ENCODE measurements at places on chromosomes 11 and 22.

DNA sequence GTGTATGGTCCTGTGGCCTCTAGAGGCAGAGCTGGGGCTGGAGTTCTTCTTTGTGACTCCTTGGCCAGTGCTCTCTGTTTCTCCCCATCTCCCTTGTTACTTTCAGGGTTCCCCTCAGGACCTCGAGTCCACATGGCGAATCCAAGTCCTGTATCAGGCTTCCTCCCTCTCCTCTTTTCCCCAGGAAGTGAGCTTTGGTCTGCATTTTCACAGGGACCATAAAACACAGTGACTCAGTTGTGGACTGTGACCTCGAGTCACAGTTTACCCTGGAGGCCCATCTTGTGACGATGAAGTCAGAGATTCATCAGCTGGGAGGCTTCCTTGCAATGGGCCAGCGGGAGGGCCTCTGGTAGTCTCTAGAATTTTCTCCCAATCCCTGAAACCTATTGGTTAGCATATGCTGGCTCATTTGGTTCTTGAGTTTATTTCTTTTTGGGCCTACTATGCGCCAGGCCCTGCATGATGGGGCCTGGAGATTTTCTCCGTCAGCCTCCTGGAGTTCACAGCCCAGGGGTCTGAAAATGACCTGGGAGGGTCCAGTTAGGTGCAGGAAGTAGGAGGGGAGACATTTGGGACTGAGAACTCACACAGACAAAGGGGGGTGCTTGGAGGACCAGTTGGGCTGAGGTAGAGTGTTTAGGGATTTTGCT, 100.8 kb downstream of the KIAA1671 start:
- DNase-seq = no peak

- no peak for DNase-seq
Observed at GRCh38 chr22:49693848-49694247, 133.8 kb downstream of the BRD1 start.

DNA sequence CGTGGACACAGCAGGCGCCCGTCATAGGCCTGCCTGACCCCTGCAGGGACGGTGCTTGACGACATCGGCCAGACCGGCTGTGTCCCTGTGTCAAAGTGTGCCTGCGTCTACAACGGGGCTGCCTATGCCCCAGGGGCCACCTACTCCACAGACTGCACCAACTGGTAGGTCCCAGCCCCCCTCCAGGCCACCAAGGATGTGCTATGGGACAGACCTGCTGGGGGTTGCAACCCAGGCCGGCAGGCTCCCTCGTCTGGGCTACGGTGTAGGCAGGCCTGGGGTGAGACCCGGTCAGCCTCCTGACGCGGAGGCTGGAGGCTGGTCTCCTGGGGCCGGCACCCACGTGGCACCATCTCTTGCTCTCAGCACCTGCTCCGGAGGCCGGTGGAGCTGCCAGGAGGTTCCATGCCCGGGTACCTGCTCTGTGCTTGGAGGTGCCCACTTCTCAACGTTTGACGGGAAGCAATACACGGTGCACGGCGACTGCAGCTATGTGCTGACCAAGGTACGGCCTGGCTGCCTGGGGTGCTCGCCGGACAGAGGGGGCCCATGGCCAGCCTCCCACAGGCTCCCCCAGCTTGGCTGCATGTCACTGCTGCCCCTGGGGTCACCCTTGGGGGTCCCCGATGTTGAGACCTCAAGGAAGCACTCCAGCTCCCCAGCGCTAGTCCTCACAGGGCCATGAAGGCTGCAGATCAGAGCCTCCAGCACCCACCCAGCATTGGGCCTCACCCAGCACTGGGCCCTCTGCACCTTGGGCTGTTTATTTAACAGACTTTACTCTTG, 7.7 kb downstream of the MUC5AC start:
- DNase-seq = no peak

GRCh38 chr11:126048197-126048596, 14.5 kb downstream of the CDON start:
- no peak for DNase-seq

DNA sequence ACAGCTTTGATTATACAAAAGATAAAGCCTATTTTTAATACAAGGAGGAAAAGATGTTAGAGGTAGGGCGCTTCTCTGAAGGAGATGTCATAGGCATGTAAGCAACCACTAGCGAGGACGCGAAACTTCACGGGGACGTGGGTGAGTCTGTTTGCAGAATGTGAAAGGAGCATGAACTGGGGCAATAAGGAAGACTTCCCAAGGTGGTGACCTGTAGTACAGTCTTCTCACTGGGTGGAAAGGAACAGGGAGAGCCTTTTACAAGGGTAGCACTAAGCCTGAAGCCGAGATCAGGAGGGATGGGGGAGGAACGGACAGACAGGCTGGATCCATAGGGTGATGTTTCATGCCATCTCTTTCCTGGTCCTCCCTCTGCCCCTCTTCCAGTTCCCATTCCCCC, 10.0 kb upstream of the MICAL2 start:
- no peak for DNase-seq

GRCh38 chr11:6627762-6628241, 8.6 kb upstream of the TPP1 start:
- DNase-seq = no peak

DNA sequence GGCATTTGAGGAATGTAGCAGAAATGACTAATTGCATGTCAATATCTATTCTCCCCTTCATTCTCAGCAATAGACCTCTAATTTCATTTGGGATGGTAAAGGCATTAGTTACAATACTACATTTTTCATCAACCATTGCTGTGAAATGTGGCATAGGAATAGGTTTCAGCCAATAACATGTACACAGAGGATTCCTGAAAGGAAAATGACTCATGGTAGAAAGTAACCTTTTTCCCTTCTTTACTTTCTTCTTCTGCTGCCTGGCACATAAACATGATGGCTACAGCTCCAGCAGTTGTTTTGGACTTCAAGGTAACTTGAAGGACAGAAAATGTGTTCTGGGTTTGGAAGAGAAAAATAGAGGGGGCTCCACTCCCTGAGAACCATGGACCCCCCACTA, 231.8 kb upstream of the CTSC start:
- no peak for DNase-seq

GRCh38 chr11:83438438-83438837, 152.3 kb upstream of the CCDC90B start:
- DNase-seq = no peak

DNA sequence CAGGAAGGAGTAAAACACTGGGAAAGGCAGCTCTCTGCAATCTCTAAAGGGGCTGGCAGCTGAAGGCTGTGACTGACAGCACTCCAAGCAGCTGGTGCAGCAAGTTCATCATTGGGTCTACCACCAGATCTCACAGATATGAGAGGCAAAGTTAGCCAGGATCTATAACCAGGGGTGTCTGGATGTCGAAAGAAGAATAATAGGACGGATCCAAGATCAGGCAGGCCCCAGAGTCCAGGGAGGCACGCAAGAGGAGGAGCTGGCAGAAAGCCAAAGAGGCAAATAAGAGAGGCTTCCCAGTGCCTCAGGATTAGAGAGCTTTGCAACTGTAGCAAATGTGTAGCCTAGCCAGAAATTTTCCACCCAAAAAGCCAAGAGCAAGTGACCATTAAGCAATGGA, 77.1 kb downstream of the RBMXL2 start:
- no peak for DNase-seq

DNA sequence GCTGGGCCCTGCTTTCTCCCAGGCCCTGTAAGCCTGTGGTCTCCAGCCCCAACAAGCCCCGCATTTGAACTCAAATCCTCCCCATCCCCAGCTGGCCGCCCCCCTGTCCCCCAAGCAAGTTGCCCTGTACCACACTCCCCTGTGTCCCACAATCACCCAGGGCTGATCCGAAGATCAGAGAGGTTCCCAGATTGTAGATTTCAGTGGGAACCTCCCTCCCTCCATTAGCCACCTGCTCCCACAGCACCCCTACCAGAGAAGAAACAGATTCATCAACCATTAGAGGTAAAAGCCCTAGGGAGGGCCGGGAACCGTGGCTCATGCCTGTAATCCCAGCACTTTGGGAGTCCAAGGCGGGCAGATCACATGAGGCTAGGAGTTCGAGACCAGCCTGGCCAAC, 107.5 kb downstream of the FEZ1 start:
- DNase-seq = no peak

- DNase-seq = no peak
Observed at GRCh38 chr11:118082880-118083552, 3.7 kb downstream of the SMIM35 start.

DNA sequence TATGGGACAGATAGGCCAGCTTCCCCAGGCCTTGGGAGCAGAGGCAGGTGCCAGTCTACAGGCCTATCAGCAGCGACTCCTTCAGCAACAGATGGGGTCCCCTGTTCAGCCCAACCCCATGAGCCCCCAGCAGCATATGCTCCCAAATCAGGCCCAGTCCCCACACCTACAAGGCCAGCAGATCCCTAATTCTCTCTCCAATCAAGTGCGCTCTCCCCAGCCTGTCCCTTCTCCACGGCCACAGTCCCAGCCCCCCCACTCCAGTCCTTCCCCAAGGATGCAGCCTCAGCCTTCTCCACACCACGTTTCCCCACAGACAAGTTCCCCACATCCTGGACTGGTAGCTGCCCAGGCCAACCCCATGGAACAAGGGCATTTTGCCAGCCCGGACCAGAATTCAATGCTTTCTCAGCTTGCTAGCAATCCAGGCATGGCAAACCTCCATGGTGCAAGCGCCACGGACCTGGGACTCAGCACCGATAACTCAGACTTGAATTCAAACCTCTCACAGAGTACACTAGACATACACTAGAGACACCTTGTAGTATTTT, 26.6 kb upstream of the L3MBTL2 start:
- no peak for DNase-seq

DNA sequence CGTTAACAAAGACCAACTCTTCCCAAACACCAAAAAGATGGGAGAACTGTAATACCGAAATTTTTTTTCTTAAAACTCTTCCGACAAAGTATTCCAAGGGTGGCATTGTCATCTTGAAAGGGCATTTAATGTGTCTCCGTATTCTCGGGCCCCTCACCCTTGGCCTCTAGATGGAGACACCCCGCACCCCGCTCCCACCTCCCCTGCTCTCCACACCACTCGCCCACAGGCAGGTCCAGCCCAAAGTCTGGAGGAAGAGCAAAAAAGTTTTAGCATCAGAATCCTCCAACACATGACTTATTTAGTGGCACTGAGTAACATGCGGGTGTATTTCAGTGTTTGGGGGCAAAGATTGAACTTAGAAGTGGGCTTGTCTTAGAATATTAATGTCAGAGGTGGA, 20.7 kb downstream of the SPATA19 start:
- DNase-seq = no peak

GRCh38 chr11:35337136-35337913, 82.0 kb downstream of the SLC1A2 start:
- DNase-seq = no peak

GRCh38 chr11:72123117-72123653, 10.7 kb upstream of the ANAPC15 start:
- DNase-seq = no peak

GRCh38 chr11:9180784-9181183, 84.4 kb downstream of the DENND5A start:
- DNase-seq = no peak

GRCh38 chr11:46743693-46744339, 24.8 kb downstream of the F2 start:
- DNase-seq = no peak

- DNase-seq = no peak
Observed at GRCh38 chr11:102546923-102547471, 16.4 kb upstream of the MMP7 start.

DNA sequence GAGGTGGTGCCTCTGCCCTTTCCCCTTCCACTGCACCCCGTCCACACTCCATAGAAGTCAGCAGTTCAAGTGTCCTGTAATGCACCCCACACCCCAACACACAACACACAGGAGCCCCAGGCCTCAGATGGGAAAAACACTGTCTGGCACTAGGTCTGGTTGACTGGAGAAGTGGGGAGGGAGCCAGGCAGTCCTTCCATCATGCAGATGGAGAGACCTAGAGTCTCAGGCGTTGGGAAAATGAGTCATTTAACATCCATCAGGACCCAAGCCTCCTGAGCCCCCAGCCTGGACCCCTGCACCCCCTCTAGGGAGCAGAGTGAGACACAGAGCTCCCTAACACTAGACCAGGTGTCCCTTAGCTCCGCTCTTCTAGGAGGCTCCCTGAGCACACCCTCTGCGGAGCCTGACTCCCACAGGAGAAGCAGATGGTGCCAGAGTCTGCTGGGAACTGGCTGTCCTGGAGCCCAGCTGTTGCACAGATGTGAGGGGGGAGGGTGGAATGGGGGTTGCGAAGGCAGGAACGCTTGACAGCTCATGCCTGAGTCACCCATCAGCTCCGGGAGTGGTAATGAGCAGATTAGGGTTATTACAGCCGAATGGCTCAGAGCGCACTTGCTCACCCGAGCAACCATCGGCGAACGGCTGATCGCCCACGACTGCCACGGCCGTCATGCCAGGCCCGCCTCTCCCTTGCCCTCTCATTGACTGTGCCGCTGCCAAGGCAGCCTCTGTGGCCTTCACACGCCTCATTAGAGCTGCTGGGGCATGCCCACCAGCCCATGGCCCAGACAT, 22.1 kb upstream of the SYT7 start:
- no peak for DNase-seq

DNA sequence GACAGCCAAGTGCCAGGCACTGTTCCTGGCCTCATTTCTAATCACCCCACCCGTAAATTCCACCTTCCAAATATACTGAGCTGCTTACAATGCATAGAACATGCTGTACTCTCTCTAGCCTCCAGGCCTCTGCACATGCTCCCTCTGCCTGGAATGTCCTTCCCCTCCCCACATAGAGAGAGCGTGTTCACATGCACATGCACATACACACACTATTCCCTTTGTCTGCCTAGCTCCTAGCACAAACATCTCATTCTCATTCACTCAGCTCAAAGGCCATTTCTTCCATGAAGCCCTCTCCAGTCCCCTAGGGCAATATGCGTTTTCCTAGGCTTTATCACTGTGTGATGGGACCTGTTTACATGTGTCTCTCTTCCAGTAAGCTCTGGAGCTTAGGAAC, 144.6 kb downstream of the WT1 start:
- DNase-seq = no peak

DNA sequence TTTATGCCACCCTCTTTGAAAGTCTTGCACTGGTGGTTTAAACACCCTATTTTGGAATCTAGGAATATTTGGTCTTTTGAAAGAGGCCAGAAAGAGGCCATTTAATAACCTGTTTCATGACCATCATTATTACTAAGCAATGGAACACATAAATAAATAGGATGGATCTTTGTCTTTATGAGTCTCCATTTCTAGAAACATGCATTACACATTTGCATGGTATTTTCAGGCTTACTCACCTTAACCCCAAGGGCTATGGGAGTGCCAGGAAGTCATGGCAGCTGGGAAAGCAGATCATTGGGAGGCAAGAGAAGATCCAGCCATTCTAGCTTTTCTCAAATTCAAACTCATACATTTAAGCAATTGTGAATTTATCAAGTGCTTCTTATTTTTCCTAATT, 185.8 kb upstream of the POU2AF2 start:
- no peak for DNase-seq

Data from endothelial cell (in vitro differentiated cells).